Heart left ventricle (tissue), 16 donors: ENCODE measurements at places on chromosomes 2 and 18. TPM values are rescaled to one million over a fixed set of nuclear protein-coding genes. Genes with fewer than 3 reads are reported as not detected.

- DNase-seq = no peak
Observed at GRCh38 chr2:194060269-194060668, 1596.8 kb upstream of the SLC39A10 start.

Gene FBXO48
- total RNA-seq = 1.1 TPM

GRCh38 chr2:192010073-192010472 is 163.2 kb upstream of the CAVIN2 start:
- no peak for DNase-seq

Gene IL1A
- not detected for total RNA-seq

DNA sequence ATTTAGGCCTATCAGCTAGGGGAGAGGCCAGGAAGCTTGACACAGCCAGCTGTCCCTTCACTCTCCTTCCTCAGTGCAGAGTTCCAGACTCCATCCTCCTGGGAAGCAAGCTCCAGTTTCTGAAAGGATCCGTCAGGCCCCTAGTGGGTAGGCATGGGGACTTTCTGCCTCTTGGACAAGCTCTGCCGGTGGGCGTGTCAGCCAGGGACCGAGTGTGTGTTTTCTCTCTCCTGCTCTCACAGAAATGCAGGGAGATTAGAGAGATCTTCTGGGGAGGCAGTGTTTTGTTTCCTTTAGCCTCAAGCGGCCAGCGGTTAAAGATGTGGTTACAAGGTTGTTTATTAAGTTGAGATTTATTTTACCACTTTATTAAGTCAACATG is 29.9 kb upstream of the OTOS start:
- DNase-seq = no peak

DNA sequence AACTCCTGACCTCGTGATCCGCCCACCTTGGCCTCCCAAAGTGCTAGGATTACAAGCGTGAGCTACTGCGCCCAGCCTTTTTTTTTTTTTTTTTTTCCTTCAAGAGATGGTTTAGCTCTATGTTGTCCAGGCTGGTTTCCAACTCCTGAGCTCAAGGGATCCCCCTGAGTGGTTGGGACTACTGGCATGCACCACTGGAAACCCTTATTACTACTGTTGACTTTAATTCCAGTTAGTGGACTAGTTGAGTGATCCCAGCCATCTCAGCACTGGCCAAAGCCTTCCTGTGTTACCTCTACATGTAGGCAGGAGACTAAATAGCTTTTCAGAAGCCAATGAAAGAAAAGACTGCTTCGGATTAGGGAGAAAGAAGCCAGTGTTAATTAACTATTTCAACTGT is 8.1 kb upstream of the SSB start:
- DNase-seq = no peak

DNA sequence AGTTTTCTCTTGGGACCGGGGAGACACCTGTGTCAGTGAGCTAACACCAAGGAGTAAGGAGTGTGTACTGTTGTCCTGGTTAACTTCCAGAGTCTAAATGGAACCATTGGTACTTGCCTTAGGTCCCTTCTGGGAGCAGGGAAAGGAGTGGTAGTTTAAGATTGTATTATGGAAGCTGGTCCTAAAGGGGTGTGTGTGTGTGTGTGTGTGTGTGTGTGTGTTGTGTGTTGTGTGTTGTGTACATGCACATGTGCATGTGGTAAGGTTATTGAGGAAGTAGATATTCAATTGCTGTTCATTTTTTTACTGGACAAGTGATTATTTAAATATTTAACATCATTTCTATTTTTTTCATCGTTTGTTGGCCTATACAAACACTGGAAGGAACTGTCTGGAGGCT is 1.4 kb downstream of the APLF start:
- DNase-seq = no peak

- no peak for DNase-seq
Observed at GRCh38 chr2:199923924-199924323, 12.8 kb downstream of the C2orf69 start.
